Stimulated activated CD4-positive, alpha-beta T cell treated with anti-CD3 and anti-CD28 coated beads, Interleukin-2, amount 100 ng/mL, for 48 hours (primary cell): ENCODE measurements at places on chromosomes 7 and 10.

- no peak for DNase-seq
These were observed 21.4 kb downstream of the TMEM273 start for GRCh38 chr10:49166484-49167400.

DNA sequence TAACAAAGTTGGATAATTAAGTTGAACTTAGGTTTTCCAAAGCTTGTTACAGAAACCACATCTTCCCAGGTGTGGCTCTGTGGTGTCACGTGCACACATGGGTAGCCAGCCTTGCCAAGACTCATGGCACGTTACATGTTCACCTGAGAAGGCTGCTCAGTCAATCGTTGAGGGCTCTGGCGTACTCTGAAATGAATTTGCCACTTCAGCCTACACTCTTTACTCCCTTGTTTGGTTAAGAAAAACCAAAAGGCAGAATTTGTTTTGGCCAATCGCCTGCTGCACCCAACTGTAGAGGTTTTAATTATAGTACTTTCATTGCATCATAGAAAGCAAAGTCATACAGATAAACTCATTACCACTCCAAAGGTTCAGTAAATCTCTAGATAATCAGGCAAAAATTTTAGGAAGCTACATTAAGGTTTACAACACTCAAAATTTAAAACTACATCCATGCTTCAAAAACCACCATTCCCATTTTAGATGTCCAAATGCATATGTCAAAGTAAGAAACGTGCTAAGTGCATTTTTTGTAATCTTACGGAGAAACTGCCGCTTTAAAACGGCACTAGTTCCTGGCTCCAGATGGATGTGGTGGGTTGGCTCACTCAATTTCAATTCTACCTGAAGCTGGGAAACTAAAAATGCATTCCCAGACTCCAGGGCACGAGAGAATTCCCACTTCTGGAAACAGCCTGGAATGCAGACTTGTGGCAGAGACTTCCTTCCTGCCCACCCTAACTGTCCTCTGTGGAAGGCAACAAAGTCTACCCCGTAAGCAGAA is 88.4 kb downstream of the DIP2C start:
- no peak for DNase-seq

GRCh38 chr7:117560030-117560429 is 80.2 kb downstream of the CFTR start:
- DNase-seq: no peak

- no peak for DNase-seq
These were observed 530.9 kb downstream of the KCNMA1 start for GRCh38 chr10:77106676-77107075.

DNA sequence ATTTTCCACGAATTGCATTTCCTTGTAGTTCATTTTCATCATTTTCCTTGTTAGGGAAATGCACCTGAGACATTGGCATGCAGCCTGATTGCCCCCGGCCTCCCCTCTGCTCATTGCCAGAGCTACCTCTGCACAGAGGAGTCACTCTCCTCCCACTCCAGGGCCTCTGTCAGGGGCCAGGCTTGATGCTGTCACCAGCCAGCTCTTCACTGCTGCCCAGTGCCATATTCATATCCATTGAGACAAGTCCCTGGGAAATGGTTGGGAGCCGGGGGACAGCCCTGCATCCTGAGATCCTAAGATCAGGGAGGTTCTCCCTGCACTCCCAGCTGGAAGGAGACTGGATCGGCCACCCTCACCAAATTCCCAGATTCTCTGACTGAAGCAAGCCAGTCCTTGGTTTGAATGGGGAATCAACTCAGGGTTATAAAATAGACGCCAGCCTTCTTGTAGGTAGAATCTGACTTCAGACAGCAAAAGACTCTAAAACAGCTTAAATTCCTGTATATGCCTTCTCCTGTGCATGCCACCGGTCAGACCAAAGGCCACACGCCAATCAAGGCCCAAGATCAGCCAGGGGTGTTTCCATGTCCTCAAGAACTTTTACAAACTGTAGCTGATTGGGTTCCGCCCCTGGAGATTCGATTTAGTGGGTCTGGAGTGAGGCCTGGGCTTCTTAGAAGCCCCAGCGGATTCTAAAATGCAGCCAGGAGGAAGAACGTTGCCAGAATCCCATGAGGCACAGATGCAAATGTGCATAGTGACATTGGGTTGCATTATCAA is 86.5 kb downstream of the PARP12 start:
- no peak for DNase-seq

GRCh38 chr10:97676770-97677581 is 10.1 kb downstream of the AVPI1 start:
- DNase-seq: peak; percentile 32

DNA sequence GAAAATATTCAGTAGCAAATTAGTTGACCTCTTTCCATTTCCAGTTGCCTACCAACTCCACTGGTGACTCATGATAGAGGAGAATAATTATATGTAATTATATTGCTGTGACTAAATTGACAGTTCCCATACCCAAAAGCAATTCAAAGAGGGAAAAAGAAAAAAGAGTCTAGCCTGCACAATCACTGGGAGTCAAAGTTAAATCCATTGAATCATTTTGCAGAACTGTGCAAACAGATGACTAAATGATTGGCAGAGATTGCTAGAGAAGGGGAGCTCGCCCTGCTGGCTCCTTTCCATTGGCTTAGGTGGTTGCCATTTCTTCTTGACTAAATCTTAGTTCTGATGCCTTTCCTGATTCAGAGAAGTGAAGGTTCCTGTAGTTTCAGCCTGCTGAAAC is 1228.6 kb upstream of the SORCS1 start:
- no peak for DNase-seq

GRCh38 chr7:120475994-120476393 is 203.0 kb downstream of the KCND2 start:
- no peak for DNase-seq

GRCh38 chr7:140326116-140326928 is 72.0 kb downstream of the SLC37A3 start:
- peak; percentile 42 for DNase-seq

DNA sequence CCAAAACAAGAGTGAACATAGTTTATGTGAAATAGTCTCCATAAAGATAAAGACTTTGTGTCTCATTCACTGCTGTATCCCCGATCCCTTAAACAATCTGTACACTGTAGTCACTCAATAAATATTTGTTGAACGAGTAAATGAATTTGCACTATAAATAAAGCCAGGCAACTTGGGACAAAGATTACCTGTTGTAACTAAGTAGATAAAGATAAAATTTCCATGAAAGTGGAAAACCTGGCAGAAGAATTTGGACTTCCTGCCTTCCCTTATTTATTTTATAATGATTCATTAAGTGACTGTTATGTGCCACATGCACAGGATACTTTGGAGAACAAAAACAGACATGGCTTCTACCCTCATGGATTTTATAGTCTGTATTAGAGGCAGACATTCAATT is 277.7 kb upstream of the KAT6B start:
- DNase-seq: no peak

DNA sequence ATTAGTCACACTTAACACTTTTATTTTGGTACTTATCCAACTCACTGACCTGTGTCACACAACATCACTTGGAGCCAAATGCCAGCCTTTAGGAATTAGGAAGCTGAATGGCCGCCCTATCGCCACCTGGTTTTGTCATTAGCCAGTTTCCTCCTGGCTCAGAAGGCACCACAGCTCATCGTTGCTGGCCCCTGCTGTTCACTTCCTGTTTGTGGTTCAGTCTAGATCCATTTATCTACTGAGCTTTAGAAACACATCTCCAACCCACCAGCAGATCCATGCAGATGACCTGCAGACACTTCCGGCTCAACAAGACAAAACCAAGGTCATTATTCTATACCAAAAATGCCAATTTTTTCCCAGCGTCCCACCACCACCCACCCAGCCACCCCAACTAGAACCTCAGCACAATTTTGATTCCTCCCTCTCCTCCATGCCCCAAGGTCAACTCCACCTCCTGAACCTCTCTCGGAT is 193.5 kb upstream of the NEBL start:
- no peak for DNase-seq

DNA sequence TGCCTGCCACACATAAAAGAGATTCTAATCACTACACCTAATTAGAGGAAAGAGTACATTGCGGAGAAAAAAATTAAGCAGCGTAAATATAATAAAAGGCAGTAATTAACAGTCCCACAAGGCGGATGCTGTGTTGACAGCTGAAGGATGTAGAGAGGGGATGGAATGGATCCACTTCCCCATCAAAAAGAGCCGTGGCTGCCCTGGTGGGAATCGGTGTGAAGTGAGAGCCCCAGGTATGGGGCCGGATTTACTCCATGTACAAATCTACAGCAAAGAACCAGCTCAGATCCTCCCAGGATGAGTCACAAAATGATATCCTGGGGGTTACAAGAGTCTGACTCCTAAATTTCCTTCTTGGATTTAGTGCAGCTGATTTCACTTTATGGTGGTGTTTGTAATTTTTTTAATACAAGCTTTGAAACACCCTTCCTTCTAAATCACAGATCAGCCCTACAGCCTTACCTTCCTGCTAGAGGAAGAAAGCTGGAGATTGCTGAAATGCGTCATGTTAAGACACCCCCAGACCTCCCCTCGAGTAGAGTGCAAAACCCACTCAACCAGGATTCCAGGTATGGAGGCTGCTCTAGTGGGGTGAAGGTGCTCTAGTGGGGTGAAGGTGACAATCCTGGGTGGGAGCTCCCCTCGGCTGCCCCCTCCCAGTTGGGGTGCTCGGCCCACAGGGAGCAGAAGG is 398.4 kb downstream of the PLXNA4 start:
- DNase-seq: no peak

GRCh38 chr10:11893749-11894278 is 70.7 kb downstream of the PROSER2 start:
- no peak for DNase-seq
